ENCODE measurements at places on chromosomes 7 and 10. TPM values are rescaled to one million over a fixed set of nuclear protein-coding genes. Genes with fewer than 3 reads are reported as not detected.

DNA sequence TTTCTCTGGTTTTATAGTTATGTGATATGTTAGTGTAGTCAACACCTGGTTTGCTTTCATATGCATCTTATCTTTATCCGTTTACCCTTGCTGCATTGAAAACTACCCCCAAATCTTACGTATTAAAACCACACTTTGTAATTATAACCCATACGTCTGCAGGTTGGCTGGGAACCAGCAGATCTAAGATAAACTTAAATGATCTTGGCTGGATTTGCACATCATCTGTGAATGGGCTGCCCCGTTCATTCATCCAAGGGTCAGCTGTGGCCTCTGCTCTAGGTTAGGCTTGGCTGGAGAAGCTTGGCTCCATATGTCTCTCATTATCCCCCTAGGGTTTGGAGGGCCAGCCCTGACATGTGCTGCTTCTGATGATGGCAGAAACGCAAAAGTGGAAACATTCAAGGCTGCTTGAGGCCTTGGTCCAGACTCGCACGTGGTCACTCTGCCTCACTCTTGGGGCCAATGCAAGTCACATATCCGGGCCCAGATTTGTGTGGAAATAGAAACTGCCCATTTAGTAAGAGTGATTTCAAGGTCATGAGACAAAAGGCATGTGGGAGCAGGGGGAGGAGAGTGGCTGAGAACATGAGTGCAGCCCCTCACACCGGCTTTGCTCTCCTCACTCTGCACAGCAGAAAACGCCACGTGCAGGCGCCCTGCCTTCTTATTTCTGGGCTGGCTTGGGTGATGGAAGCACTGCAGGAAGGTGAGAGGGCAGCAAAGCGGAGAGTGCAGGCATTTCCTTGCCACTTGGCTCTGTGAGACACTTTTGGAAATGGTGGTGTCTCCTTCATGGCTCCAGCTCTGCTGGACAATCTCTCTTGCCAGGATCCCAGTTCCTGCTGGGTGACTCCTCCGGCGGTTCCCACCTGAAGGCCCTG, 553.8 kb downstream of the GLRX3 start:
- no peak for DNase-seq

DNA sequence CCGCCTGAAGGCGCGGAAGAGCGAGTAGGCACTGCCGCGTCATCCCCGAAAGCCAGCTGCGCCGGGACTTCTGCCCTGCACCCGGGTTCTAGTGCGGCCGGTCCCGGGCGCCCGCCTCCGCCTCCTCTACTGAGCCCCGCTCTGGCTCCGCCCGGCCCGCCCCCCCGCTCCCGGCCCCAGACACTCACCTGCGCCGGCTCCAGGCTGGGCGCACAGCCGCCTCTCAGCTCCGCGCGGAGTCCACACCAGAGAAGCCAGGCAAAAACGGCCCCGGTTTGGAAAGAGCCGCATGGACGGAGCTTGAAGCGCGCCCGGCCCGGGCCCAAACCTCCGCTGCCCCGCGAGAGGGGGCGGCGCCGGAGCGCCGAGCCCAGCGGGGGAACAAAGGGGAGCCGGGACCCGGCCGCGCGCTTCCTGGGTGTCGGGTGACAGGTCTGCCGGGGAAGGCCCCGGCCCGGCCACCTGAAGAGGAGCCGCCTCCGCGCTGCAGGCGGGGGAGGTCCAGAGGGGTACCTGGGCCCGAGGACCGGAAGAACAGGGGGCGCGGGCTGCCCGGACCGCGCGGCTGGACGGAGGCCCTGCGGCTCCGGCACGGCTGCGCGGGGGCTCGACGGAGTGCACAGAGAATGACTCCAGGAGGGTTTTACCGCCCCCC, 168.2 kb downstream of the NRF1 start:
- no peak for DNase-seq

GRCh38 chr7:50612704-50613103, 47.5 kb upstream of the DDC start:
- no peak for DNase-seq

DNA sequence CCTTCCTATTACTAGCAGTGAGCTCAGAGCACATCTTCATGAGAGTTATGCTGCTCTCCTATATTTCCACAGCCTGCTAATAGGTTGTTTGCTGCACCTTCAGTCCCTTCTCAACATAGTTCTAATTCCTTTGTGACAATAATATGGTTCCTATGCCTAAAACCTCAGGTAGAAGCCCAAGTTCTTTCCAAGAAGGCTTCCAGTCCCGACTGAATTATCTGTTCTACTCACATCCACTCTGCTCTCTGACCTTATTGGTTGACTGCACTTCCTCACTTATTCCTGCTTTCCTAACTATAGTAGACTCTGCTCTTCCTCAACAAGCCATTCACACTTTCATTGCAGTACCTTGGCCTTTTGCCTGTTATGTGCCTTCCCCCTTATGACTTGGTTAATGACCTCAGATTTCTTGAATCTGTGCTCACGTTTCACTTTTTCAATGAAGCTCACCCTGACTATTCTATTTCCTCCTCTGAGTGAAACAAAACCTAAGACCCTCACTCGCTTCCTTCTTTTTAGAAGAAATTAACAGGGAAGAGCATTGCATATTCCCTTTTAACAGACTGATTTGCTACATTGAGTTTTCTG, 132.7 kb downstream of the MDFIC start:
- DNase-seq, result no peak

GRCh38 chr10:49333192-49333591, 34.2 kb downstream of the C10orf71 start:
- DNase-seq, result no peak

Gene NUTM2A
- total RNA-seq, result 1.0 TPM

- no peak for DNase-seq
Observed at GRCh38 chr10:91566115-91566514, 66.8 kb downstream of the PPP1R3C start.

- no peak for DNase-seq
Observed at GRCh38 chr7:42453931-42454361, 216.9 kb upstream of the GLI3 start.

DNA sequence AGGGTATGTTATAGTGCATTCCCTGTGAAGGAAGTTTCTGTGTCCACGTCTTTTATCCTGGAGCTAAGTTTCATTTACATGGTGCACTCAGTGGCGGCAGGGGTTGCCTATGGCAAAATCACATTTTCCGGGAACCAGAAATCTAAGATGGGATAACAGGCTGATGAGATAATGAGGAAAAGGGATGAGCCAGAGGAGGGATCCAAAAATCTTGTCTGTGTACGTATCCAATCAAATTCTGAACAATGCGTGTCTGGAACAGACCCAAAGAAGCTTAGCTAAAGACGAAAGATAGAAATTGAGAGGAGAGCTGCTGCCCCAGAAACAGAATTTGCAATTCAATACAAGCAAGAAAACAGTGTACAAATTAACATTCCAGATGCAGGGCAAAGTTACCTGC, 16.1 kb downstream of the LANCL2 start:
- no peak for DNase-seq

Gene DENND11
- 5.5 TPM for total RNA-seq
